ENCODE measurements at places on chromosomes 3 and 15.

DNA sequence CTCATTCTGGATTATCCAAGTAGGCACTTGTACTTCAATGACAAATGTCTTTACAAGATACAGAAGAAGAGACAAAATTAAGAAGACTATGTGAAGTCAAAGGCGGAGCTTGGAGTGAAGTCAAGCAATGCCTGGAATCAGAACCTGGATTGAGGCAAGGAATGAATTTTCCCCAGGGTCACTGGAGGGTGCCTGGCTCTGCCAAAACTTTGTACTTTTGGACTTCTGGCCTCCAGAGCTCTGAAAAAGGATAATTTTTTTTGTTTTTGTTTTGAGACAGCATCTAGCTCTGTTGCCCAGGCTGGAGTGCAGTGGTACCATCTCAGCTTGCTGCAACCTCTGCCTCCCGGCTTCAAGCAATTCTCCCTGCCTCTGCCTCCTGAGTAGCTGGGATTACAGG is 119.3 kb upstream of the AGBL1 start:
- DNase-seq, result no peak

DNA sequence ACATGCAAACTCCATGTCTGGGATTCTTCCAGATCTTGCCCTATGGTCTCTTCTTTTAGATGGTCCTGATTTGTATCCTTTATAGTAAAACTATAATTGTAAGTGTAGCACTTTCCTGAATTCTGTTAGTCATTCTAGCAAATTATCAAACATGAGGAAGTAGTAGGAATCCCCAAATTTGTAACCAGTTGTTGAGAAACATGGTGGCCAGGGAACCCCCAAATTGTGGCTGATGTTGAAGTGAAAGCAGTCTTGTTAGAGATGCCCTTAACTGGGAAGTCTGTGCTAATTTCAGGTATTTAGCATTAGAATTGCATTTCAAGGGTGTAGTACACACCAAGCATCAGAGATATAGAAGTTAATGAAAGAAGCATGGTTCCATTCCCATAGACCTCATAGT is 180.4 kb upstream of the STT3B start:
- DNase-seq, result no peak

DNA sequence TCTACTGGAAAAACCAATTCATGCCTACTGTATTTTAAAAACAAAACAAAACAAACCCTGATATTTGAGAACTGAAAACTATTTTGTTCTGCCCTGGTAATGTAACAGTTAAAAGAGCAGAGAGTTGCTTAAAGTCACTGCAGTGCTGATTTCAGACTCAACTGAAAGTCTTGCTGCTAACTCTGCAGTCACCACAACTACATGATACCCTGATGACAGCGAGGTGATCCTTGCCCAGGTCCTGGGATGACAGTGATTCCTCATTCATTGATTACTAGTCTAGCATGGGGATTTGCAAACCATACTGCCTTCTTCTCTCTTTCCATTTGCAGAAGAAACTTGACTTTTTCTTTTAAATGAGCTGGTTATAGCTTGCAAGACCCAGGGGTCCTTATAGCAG is 67.5 kb downstream of the MME start:
- DNase-seq, result no peak

GRCh38 chr15:66102563-66103292 is 150.8 kb downstream of the MEGF11 start:
- DNase-seq, result no peak

DNA sequence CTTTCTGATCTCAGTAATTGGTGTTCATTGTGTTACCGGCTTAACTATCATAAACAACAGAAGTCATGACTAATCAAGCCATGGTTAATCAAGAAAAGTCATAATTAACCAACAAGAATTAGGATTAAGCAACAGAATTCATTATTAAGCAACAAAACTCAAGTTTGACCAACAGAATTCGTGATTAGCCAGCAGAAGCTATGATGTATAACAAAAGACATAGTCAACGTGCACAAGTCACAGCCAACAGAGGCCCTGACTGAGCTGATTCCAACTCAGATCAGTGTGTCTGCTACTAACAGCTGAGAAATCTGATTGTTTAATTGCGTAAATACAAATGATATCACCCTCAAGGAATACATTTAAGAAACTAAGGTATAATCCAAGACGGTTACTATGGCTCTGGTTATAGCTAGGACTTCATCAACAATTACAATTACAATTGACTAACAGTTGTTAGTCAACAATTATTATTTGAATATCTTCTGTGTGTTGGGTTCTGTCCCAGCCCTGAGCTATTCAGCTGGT is 67.7 kb downstream of the RARB start:
- DNase-seq, result no peak

- DNase-seq, result no peak
These were observed 256.7 kb upstream of the KCNH8 start for GRCh38 chr3:18891641-18892040.

DNA sequence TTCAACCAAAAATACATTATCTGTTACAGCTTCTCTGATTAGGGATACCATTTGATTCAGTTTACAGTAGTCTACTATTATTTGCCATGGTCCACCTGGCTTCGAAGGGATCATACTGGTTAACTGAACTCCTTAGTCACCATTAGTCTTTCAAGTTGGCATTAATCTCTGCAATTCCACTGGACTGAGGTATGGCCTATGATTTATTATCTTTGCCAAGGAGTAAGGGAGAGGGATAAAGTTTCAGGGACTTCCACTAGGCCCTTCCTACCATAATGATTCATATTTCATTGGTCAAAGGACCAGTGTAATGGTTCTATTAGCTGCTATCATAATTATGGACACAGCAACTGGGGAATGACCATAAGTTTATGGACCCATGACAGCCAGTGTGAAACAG is 7.3 kb upstream of the CMSS1 start:
- DNase-seq, result no peak

GRCh38 chr3:174700736-174701135 is 158.4 kb upstream of the NAALADL2 start:
- no peak for DNase-seq

DNA sequence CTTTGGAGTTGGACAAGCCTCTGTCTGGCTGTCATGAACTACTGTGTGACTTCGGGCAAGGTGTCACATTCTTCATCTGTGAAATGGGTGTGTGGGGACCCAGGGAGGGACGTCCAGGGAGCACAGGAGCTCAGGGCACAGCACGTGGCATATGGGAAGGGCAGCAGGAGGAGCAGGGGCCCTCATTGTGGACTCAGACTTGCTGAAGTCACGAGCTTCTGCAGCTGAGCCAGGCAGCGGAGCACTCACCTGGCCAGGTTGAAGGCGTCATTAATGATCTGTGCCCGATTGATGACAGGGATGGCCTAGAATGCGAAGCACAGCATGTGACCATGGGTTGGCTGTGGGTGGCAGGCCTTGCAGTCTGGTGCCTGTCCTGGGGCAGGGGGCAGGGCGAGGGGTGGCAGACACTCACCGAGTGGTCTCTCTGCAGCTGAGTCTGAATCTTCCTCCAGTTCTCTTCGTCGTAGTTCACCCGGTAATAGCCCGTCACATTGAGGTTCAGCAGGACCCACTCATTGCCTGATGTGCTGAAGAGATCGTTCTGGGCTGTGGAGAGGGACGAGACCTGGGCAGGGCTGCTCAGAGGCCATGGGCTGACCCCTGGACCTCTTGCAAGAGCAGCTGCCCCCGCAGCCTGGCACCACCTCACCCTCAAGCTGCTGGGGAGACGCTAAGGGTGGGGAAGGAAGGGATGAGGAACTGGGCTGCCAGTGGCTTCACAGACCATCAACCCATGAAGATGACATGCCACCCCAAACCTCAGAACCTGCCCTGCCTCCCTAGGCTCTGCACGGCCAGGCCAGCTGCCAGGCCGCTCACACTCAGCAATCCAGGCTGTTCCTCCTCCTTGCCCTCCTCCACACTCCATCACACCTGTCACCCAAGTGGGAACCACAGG is 15.4 kb downstream of the ANPEP start:
- no peak for DNase-seq

GRCh38 chr15:66039117-66039871 is 170.0 kb downstream of the RAB11A start:
- no peak for DNase-seq

GRCh38 chr3:62110443-62111225 is 262.7 kb downstream of the FEZF2 start:
- DNase-seq, result no peak

DNA sequence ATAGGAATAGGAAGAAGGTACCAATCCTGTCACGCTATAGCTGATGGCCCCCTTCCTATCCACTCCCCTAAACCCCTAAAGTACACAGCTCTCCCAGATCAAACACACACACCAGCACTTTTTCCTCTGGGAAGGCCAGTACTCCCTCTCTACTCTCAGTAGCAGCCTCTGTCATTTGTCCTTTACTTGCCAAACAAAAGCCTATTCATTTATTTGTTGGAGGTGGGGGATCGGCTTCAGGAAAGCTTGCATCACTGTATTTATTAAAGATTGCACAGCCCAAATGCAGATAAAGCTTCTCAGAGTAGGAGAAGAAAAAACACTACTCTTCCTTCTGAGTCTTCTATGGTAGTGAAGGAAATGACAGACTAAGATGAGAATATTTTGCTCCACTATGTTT is 429.7 kb upstream of the RASGRP1 start:
- DNase-seq, result no peak

DNA sequence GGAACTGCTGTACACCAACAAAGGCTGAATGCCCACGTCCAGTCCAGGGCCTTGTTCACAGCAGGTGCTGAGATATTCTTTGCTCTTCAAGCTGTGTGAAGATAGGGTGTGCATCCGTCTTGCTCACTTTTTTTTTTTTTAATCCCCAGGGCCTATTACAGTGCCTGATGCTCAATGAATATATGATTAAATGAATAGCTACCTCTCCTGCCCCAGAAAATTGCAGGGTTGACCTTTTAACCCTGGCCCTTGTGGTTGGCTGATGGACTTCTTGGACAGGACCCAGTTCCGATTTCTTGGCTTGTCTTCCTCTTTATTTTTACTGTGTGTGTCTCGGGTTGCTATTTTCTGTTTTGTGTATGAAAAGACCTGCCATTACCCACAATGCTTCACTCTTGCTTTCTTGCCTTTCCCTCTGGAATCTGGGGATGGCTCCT is 2.9 kb upstream of the FYTTD1 start:
- DNase-seq, result no peak

- no peak for DNase-seq
These were observed 151.3 kb upstream of the SETMAR start for GRCh38 chr3:4151859-4152258.

DNA sequence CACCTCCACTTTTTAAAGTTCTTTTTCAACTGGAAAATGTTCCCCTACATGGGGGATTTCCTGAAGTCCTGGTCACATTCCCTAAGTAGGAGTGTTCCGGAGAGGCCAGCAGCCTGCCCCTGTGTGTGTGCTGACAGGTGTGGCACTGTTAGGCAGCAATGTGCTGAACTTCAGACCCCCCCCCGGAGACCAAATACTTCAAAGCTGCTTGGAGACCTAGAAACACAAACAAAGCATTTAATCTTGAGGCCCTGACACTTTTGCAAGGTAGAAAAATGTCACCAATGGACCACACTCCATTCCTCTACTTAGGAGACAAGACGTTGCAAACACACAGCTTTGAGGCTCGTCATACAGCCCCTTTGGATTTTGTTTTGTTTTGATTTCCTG is 259.6 kb upstream of the CTNNB1 start:
- DNase-seq, result no peak

GRCh38 chr3:193648542-193649076 is 55.6 kb downstream of the OPA1 start:
- DNase-seq, result no peak

DNA sequence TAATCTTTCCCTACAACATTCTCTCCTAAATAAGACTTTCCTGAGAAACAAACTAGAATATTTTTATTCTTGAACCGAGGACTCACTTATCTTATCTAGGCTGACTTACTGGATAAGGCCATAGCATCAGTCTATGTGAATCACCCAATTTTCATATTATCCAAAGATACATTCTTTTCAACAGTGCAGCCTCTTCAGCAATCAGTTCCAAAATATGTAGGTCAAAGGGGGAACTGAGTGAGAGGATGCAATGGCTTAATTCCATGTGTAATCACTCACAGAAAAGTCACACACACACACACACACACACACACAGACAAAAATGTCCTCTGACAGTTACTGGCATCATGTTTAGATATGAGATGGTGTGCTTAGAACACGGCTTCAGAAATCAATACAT is 31.5 kb upstream of the MECOM start:
- no peak for DNase-seq
